G401 (cell line): ENCODE measurements at places on chromosomes 1 and 21.

- no peak for DNase-seq
These were observed 18.2 kb downstream of the ZNF362 start for GRCh38 chr1:33274446-33274845.

DNA sequence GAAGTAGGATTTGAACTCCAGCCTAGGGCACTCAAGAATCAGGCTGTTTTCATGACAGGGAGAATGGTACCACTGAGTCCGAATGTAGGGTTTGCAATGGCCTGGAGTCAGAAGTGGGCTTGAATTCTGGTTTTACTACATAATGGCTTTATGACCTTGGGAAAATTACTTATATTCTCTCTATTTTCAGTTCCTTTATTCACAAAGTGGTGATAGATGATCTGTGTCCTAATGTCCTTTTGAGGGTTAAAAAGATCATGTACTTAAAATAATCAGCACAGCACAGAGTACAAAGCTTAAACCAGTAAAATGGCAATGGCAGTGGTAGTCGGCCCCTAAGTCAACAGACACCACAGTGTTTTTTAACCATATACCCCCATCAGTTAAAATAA, 63.7 kb upstream of the HOOK1 start:
- DNase-seq, result no peak

GRCh38 chr1:111489604-111490003, 13.8 kb downstream of the ADORA3 start:
- DNase-seq, result no peak

- no peak for DNase-seq
These were observed 35.3 kb upstream of the PAXBP1 start for GRCh38 chr21:32806810-32807386.

GRCh38 chr1:63923302-63923701, 149.5 kb downstream of the ROR1 start:
- no peak for DNase-seq

DNA sequence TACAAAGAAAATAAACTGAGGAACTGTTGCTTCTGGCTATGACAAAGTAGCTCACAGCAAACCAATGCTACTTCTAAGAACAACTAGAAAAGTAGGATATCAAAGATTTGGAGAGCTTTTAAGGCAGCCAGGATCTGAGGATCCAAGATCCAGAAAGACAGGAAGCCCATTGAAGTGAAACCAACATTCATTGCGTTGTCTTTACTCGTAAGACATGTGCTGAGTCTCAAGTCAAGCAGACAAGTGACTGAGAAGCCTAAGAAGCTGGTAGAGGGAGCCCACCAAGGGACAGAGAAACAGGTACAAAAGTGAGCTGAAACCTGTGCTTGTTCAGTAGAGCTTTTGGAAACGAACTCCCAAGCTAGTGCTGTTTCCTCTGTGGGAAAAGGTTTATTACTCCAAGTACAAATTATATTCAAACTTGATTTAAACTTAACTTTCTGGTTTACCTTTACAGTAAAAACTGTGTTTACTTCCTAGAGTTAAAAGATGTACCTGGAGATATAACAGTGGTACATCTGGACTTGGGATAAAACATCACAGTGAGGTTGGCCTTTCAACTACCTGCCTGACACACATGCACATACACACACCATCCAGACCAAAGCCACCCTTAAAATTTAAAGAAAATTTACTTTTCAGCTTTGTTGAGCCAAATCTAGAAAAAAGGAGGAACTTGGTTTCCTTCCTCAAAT, 41.2 kb downstream of the NME7 start:
- no peak for DNase-seq

- DNase-seq, result no peak
These were observed 59.5 kb upstream of the CD55 start for GRCh38 chr1:207261971-207262370.

DNA sequence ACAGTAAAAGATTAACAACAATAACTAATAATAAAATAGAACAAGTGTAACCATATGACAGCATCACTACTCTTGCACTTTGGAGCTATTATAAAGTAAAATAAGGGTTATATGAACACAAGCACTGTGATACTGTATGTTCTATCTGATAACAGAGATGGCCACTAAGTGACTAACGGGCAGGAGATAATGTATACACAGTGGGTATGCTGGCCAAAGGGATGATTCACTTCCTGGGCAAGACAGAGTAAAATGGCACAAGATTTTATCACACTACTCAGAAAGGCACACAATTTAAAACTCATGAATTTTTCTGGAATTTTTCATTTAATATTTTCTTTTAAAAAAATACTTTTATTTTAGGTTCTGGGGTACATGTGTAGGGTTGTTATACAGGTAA, 12.3 kb downstream of the SLC9C2 start:
- DNase-seq, result no peak

- no peak for DNase-seq
These were observed 180.2 kb downstream of the CRB1 start for GRCh38 chr1:197448121-197448779.
